ENCODE measurements at places on chromosomes 11 and 22. TPM values are rescaled to one million over a fixed set of nuclear protein-coding genes. Genes with fewer than 3 reads are reported as not detected.

- DNase-seq: no peak
These were observed 57.0 kb upstream of the BIRC3 start for GRCh38 chr11:102260241-102260640.

GRCh38 chr11:74478877-74479731, 11.8 kb upstream of the KCNE3 start:
- no peak for DNase-seq

GRCh38 chr11:20563866-20564265, 35.5 kb upstream of the SLC6A5 start:
- DNase-seq: no peak

GRCh38 chr11:57340039-57340615, 2.0 kb downstream of the P2RX3 start:
- peak; percentile 67 for DNase-seq

DNA sequence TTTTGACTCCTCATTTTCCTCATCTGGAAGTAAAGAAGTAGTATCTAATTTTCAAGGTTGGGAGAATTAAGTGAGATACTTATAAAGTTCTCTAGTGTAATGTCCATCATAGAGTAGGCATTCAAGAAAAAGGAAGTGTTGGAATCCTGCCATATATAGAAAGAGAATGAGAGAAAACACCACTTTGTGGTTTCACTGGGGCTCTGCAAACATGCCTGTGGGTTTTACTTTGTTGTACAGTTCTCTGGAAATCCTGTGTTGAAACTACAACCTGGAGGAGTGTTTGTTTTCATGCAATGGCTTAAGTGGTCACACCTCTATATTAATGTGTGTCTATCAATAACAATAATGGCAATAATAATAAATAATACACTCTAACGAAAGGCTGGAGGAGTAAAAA, 741.7 kb downstream of the NELL1 start:
- no peak for DNase-seq

- DNase-seq: no peak
These were observed 16.0 kb upstream of the FTH1 start for GRCh38 chr11:61983419-61983818.

GRCh38 chr22:40641269-40641668, 4.8 kb upstream of the MRTFA start:
- DNase-seq: no peak

- no peak for DNase-seq
These were observed 26.2 kb downstream of the IGHMBP2 start for GRCh38 chr11:68929706-68930570.

Gene PKDREJ
- total RNA-seq: not detected

Gene HBB
- 2,413 TPM for total RNA-seq

Gene ASCC2
- total RNA-seq: 58.6 TPM

Gene PAMR1
- total RNA-seq: 0.79 TPM
